ENCODE measurements at places on chromosomes 1 and 21. TPM values are rescaled to one million over a fixed set of nuclear protein-coding genes. Genes with fewer than 3 reads are reported as not detected.

Gene SFN
- 6.7 TPM for total RNA-seq

Gene CGN
- total RNA-seq, result not detected

Gene FCER1G
- 40.4 TPM for total RNA-seq

- no peak for DNase-seq
Observed at GRCh38 chr1:58939146-58939545, 155.3 kb upstream of the JUN start.

DNA sequence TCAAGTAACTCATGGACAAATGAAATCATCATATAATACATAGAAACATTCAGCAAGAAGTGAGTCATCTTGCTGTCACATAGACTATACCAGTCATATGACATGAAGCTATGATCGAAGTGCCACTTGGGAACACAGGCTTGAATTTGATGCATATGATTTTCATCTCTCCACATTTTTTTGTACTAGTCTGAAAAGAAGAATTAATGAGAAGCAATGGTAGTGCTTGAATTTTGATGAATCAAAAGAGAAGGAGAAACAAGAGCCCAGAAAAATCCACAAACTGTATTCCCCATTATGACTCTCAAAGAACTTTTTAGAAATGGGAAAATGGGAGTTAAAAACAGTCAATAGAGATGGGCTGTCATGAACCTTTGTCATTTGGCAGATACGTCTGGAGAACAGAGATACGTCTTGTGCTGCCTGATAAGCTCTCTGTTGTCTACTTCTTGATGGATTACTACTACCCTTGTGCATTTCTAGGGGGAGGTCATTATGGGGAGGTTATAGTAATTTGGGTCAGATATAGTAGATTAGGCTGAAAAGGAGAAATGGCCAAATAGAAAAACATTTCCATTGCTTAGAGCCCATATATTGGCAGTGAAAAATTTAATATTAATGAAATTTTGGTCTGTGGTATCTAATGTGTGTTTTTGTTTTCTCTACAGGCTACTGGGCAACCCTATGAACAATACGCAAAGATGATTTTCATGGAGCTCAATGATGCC, 8.0 kb upstream of the LEPR start:
- no peak for DNase-seq

DNA sequence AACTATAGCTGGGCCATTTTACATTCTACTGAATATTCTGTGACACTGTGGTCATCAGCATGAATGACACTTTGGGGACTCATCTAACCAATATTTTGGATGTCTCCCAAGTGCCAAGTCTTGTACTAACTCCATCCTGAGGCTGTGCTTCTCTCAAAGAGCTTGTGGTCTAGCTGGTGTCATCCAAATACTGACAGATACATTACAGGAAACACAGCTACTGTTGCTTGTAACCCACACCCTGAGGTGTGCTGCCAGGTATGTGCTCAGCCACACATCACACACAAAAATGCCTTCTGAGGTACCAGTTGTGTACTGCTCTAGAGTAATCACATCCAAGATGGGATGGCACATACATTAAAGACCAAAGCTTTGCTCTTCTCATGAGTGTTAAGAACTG, 81.6 kb downstream of the ST6GALNAC5 start:
- DNase-seq, result no peak

- DNase-seq, result no peak
Observed at GRCh38 chr1:219478811-219479210, 134.1 kb downstream of the ZC3H11B start.

DNA sequence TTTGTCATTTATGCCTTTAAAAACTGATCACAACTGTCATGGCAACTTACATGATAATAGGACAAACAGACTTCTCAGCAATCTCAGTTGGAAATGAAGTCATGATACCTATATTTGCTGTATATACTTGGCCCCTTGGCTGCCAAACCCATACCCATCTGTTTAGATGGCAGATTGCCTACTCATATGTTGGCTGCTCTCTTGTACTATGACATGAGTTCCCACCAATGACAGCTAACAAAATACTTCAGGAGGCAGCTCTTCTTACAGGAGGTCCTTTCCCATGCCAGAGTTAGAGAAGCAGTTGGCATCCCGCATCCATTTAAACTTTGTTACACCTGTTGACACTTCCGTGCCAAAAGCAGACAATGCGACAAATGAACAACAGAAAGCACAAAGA, 603.1 kb upstream of the ADGRL2 start:
- no peak for DNase-seq

GRCh38 chr21:45449658-45450422, 44.9 kb downstream of the COL18A1 start:
- peak; percentile 64 for DNase-seq

DNA sequence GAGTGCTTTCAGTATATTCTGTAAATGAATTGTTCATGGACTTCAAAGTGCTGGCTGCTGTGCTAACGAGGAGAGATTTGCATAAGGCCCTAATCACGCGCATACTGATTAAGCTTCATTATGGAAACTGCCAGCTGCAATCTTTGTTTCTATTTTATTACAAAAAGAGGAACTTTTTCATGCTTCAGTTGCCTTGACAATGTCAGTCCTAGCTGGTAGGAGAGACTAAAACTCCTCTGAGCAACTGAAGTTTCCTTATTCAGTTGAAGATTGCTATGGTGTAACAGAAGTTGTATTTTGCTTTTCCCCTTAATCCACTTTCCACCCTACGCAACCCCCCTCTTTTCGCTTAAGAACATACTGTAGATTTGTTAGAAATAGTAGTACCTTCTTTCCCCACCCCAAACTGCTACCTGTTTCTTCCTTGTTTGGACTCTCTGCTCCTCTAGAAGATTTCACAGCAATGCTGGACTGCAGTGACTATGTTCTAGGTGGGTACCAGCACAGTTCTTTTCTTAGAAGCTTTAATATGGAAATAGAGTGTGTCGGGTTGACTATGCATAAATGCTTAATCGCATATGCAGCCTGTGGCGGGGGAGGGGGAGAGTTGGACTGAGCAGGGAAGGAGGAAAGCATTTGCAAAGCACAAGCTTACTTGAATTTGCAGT, 108.3 kb downstream of the POU2F1 start:
- no peak for DNase-seq

- DNase-seq, result no peak
Observed at GRCh38 chr1:247077213-247077612, 1.4 kb downstream of the ZNF670 start.

Measured in posterior vena cava (tissue), 2 donors.